AG04449 (cell line): ENCODE measurements at places on chromosomes 7 and 10.

GRCh38 chr10:127368929-127369328, 172.5 kb upstream of the INSYN2A start:
- no peak for DNase-seq

GRCh38 chr10:6342096-6342685, 139.5 kb downstream of the PFKFB3 start:
- DNase-seq, result no peak

GRCh38 chr10:13844651-13845050, 257.9 kb downstream of the PRPF18 start:
- DNase-seq, result no peak

DNA sequence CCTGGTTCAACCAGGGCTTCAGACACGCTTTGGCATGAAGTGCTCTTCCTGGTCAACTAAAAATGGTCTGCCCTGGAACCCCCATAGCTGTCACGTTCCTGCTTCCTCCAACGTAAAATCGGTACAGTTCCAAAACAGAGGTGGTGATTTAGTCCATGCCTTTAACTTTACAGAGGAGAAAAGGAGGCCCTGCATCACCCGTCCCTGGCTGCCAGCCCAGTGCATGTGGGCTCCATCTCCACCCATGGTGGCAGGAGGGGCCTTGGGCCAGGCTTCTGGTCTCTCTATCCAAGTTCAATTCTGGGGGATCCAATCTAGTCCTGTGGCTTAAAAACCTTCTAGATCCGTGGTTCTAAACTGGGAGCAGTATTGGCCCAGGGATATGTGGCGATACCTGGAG, 18.7 kb downstream of the ECHDC3 start:
- DNase-seq, result no peak

DNA sequence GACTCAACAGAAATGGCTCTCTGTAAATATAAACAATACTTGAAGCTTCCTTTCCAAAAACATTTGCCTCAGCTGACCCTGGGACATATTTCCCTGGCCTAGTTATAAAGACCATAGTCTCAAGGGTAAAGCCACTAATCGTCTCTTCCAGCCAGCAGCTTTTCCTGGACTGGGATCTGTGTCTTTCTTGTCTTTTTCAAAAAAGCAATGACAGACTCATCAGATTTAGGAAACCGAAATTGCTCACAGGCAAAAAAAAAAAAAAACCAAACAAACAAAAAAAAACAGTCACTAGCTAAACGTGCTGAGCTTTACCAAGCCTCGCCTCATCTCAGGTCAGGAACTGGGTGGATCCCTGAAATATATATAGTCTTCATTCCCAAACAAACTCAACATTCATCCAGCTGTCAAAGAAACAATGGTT, 23.5 kb downstream of the STN1 start:
- DNase-seq, result no peak

DNA sequence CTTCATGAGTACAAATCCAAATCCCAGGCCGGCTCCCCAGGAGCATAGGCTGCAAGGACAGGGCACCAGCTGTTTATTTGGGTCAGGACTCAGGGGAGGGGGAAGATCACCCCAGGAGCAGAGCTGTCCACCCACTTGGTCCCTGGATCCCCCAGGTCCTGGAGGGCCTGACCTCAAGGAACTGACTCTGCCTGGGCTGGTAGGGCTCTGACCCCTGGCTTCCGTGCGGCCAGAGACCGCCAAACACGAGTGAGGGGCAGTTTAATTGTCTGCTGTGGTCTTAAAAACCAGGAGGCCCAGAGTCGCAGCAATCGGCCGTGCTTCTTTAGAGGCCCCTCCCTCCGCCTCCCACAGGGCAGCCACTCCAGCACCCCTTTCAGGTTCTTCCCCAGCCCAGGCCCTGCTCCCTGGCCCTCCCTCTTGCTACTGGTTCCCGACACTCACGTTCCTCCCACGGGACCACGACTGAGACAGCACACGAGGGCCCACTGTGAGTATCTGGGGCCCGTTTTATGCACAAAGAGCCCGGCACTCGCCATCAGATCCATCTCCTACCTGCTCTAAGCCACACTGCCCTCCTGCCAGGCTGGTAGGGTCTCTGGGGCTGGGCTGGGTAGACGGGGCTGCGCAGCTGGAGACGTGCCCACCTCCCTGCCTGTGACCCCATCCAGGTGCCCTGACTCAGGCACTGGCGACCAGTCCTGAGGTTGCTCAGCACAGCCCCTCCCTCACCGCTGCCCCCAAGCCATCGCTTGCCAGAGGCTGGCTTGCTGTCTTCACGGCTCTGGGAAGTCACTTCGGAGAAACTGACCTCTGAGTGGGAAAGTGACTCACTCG, 30.0 kb upstream of the CFAP46 start:
- DNase-seq, result no peak

DNA sequence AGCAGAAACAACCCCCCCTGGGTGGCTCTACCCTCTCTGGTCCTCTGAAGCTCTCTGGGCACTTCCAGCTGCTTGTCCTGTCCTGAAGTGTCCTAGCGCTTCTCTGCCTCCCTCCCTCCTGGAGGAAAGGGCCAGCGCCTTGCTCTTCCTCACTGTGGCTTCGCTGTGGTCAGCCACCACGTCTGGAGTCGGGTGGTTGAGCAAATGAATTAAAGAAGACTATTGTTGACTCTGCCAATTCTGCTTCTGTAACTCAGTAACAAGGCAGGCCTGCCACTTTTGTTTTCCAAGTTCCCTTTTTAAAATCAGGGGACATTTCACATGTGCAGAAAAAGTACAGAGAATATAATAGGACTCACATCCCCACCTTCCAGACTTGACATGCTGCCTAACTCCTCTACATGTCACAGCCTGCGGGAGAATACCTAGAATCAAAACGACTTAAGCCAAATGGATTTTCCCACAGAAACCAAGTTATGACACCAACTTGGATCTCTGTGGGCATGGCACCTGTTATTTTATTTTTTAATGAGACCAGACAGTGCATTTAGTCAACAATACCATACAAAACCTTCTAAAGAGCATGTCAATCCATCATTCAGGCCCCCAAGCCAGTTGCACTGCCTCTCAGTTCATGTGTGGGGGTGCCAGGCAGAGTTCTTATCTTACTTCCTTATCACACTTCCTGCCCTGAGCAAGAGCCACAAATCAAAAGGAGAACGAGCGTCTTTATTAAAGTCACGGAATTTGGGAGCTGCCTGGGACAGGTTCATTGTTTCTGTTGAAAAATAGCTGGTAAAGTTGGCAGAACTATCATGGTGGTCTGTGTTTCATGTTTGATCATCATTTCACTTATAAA, 6.8 kb downstream of the FFAR4 start:
- DNase-seq, result no peak
